ENCODE measurements at places on chromosomes 3 and 15.

- no peak for DNase-seq
These were observed 103.1 kb downstream of the ABHD5 start for GRCh38 chr3:43793648-43794372.

- DNase-seq, result no peak
These were observed 244.5 kb downstream of the FGF12 start for GRCh38 chr3:192482809-192483208.

- no peak for DNase-seq
These were observed 191.0 kb downstream of the EPHB1 start for GRCh38 chr3:134985864-134986715.

GRCh38 chr15:96593735-96594134, 263.2 kb downstream of the NR2F2 start:
- DNase-seq, result no peak
